ENCODE measurements at places on chromosomes 4 and X.

- DNase-seq = no peak
Measured at GRCh38 chrX:34546366-34546765, 110.7 kb downstream of the TMEM47 start.

- DNase-seq = no peak
Measured at GRCh38 chrX:73834219-73834618, 271.2 kb downstream of the CHIC1 start.

- DNase-seq = no peak
Measured at GRCh38 chrX:129125122-129125914, 398.0 kb downstream of the SMARCA1 start.

GRCh38 chr4:109816082-109816442 is 500 bp downstream of the GAR1 start:
- DNase-seq = no peak

DNA sequence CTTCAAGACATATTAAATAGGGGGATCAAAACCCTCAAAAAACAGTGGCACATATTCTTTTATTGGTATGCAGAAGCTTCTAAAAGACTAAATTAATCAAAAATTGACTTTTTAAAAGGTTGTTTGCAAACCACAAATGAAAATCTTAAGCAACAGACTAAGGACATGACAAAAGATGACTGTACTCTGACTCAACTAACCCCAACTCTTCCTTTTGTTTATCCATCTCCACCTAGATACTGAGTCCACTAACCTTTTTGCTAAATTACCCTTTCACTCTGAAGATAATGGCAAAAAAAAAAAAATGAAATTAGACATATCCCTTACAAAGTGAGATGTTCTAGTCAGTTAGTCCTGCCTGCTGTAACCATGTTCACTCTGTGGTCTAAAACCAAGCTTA is 91.6 kb upstream of the NLRP2B start:
- DNase-seq = no peak

DNA sequence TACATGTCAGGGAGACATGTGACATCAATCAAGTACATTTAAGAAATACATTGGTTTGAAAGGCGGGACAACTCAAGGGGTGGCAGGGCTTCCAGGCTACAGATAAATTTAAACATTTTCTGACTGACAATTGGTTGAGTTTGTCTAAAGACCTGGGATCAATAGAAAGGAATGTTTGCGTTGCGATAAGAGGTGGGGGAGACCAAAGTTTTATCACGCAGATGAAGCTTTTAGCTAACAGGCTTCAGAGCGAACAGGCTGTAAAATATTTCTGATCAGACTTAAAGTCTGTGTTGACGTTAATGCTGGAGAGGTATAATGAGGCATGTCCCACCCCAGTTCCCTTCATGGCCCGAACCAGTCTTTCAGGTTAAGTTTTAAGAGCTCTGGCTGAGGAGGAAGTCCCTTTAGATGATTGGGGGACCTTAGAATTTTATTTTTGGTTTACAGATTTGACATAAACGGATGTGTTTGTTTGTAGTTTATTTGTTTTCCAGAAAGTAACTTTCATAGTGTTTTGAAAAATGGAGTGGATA is 346.7 kb upstream of the RASGEF1B start:
- no peak for DNase-seq

- no peak for DNase-seq
Measured at GRCh38 chr4:30912098-30912714, 192.0 kb downstream of the PCDH7 start.

DNA sequence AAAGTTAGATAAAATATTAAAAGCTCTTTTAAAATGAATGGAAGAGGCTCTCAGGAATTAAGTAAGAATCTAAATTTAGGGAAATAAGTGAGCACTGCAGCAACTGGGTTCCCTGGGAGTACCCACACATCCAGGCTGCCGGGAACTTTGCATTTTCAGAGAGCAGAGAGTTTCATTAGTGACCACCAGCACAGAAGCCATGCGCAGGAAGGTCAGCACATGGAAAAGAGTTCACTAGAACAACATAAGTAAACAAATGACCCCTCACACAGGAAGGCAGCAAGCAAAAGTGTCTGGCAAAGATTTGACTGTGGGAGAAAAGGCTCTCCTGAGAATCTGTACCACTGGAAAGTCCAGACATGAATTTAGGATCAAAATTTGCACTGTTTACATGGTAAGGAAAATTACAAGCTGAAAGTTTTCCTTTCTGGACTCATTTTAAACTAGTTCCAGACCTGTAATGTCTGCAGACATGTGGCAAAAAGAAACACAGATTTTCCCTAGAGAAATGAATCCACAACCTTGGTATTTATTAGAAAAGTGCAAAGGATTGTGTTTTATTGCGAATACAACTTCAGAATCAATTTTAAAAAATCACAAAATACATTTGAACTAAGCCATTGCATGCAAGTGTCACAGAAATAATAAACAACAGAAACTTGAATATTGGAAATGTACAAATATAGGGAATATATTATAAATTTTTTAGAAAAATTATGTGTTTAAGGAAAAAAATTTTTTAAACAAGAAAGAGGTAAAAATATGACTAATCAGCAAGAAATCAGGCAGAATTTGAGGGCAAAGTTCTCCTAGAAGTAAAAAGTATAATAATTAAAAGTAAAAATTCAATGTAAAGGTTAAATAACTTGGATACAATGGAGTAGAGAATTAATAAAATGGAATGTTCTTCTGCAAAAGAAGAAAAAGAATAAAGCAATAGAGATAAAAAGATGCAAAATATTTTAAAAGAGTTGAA is 18.4 kb upstream of the MYOZ2 start:
- no peak for DNase-seq

- no peak for DNase-seq
Measured at GRCh38 chrX:20519826-20520225, 253.1 kb upstream of the RPS6KA3 start.

- DNase-seq = no peak
Measured at GRCh38 chr4:121455285-121455684, 74.5 kb upstream of the QRFPR start.

- no peak for DNase-seq
Measured at GRCh38 chr4:189804894-189805293, 135.8 kb upstream of the FRG1 start.

- no peak for DNase-seq
Measured at GRCh38 chr4:78666830-78667258, 109.3 kb upstream of the BMP2K start.

GRCh38 chr4:40562208-40562607 is 67.5 kb downstream of the RBM47 start:
- DNase-seq = no peak

- DNase-seq = peak; percentile 94
Measured at GRCh38 chr4:2220016-2220630, 21.8 kb downstream of the HAUS3 start.

DNA sequence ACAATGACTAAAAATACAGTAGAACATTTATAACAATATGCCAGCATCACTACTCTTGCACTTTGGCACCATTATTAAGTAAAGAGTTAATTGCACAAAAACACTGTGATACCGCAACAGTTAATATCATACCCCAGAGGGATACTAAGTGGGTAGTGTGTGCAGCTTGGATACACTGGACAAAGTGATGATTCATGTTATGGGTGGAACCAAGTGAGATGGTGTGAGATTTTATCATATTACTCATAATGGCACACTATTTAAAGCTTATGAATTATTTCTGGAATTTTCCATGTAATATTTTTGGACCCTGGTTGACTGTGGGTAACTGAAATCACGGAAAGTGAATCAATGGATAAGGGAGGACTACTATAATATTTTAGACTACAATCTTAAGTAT is 265.3 kb downstream of the PCDH18 start:
- DNase-seq = no peak

- no peak for DNase-seq
Measured at GRCh38 chrX:111743316-111743715, 62.3 kb downstream of the ALG13 start.
